ENCODE measurements at places on chromosomes 13 and 19.

- DNase-seq: peak; percentile 71
Measured at GRCh38 chr13:113667771-113668490, 912 bp downstream of the GRK1 start.

- DNase-seq: peak; percentile 78
Measured at GRCh38 chr19:3407556-3408516, 41.5 kb downstream of the NFIC start.

DNA sequence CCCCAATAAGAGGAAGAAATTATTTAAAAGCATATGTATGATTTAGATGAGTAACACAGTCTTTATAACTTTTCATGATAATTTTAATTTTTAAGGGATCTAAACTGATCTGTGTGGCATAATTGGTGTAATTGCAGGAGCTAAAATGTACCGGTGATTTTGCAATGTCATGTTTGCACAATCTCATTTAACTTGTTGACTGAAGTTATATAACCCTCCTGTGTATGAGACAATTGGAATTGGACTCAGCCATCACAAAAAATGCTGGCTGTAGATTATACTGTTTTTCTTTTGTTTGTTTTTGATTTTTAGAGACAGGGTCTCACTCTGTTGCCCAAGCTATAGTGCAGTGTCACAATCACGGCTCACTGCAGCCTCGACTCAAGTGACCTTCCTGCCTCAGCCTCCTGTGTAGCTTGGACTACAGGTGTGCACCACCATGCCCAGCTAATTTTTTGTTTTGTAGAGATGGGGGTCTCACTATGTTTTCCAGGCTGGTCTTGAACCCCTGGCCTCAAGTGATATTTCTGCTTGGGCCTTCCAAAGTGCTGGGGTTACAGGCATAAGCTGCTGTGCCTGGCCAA, 26.1 kb downstream of the FGF9 start:
- DNase-seq: no peak

- peak; percentile 96 for DNase-seq
Measured at GRCh38 chr19:47707135-47707925, 5.9 kb upstream of the EHD2 start.

- DNase-seq: no peak
Measured at GRCh38 chr13:108574856-108575255, 54.6 kb upstream of the MYO16 start.

DNA sequence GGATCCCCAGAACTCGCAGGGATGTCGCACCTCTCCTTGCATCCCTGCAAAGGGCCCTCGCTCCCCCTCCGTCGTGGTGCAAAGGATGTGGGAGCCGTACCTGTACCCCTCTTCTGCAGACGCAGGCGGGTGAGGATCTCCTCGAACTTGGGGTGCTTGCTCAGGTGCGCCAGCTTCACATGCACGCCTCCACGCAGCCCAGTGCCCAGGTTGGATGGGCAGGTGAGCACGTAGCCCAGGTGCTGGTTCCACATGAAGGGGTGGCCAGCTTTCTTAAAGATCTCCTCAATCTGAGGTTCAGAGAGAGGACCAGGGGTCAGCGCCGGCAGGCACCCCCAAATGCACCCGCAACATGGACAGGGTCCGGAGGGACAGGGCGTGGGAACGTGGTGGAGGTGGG, 15.3 kb downstream of the CKM start:
- peak; percentile 41 for DNase-seq

GRCh38 chr19:35031072-35031881, 1.0 kb downstream of the SCN1B start:
- peak; percentile 95 for DNase-seq

DNA sequence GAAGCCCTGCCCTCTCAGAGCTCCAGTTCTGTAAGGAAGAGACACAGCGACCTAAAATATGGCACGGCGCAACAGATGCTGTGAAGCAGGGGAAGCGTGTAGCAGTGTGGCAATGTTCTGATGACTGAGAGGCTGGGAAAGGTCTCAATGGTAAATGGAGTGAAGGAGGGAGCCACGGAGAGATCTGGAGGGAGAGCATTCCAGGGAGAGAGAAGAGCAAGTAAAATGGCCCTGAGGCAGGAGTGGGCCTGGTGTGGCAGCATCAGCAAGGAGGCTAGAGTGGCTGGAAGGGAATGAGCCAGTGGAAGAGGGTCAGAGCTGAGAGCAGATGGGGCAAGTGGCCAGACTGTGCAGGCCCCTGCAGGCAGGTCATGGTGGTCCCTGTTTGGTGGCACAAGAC, 16.4 kb downstream of the RCN3 start:
- DNase-seq: peak; percentile 59

GRCh38 chr19:39038098-39038497, 5.7 kb upstream of the FBXO27 start:
- DNase-seq: peak; percentile 84

DNA sequence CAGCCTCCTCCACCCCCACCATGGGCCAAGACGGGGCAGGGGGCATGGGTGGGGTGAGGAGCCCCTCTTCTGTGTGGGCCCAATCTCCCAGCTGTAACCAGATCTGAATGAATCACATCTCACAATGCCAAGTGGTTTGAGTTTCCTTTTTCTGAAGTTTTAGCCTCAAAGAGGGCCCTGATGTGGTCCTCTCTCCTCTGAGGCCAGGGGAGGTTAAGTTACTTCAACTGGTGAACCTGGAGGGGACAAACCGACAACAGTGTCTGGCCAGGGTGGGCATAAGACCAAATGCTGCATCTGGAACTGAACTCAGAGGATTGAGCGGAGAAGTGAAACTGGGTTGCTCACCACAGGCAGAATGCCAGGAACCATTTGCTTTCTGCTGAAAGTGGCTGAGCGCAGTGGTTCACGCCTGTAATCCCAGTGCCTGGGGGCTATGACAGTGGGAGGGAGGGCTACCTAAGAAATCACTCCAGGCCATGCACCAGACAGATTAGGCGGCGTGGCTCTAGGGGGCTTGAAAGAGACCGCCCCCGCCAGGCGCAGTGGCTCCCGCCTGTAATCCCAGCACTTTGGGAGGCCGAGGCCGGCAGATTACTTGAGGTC, 15.4 kb upstream of the IRGC start:
- DNase-seq: peak; percentile 87

GRCh38 chr19:10998045-10998533, 37.3 kb downstream of the SMARCA4 start:
- peak; percentile 59 for DNase-seq

DNA sequence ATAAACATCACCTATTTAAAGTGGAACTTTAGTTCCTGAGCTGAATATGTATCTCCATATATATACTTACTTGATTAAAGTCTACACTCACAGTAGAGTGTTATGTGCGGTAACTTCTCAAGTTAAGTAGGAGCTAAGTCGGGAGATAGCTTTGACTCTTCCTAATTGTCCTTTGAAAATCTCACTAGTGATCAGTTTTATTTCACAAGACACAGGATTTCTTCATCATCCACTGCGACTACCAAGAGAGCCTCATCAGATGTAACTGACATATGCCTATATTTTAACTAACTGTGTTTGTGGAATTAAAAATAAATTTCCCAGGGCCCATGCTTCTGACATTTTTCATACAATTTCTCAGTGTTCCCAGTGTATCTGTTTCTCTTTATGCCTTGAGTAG, 1664.0 kb downstream of the EFNB2 start:
- DNase-seq: no peak

GRCh38 chr19:19457671-19458070, 52.2 kb downstream of the GATAD2A start:
- DNase-seq: no peak

DNA sequence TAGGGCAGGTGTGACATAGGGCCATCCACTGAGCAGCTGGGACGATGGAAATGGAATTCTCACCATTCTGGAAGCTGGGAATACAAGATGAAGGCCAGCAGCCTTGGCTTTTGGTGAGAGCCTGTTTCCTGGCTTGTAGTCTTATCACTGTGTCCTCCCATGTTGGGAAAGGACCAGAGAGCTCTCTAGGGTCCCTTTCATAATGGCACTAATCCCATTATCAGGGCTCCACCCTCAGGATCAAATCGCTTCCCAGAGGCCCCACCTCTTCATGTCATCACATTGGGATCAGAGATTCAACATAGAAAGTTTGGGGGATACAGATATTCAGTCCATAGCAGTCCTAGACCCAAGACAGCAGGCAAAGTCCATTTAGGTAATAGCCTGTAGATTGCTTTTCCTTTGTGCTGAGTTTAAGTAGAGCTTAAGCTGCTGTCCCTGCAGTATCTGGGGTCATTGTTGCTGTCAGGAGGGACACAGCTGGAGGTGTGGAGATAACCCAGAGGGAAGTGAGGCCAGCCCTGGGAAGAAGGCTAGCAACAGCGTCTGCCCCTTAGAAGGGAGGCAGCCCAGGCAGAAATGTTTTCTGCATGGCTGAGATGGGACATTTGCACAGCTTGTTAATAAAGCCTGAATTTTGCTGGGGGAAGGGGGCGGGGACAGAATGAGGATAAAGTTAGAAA, 136.5 kb upstream of the GPR12 start:
- no peak for DNase-seq

DNA sequence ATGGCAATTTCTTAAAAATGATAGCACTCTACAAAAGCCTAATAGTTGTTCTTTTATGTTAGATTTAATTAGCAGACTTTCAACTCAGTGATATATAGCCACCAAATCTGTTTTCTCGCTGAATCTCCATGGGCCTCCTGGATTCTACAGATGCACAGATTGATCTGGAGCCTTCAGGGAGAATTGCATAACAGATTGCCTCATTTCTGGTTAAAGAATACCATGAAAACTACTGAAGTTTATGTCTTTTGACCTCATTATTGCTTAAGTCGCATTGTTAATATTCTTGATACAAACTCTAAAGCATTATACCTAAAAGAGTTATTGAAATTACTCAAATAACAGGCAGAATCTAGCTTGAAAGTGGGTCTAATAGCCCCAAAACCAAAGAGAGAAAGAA, 53.7 kb upstream of the PRR20A start:
- DNase-seq: no peak

- no peak for DNase-seq
Measured at GRCh38 chr13:26183416-26183815, 38.7 kb downstream of the RNF6 start.

GRCh38 chr19:4939466-4939865, 29.4 kb upstream of the KDM4B start:
- peak; percentile 3 for DNase-seq

DNA sequence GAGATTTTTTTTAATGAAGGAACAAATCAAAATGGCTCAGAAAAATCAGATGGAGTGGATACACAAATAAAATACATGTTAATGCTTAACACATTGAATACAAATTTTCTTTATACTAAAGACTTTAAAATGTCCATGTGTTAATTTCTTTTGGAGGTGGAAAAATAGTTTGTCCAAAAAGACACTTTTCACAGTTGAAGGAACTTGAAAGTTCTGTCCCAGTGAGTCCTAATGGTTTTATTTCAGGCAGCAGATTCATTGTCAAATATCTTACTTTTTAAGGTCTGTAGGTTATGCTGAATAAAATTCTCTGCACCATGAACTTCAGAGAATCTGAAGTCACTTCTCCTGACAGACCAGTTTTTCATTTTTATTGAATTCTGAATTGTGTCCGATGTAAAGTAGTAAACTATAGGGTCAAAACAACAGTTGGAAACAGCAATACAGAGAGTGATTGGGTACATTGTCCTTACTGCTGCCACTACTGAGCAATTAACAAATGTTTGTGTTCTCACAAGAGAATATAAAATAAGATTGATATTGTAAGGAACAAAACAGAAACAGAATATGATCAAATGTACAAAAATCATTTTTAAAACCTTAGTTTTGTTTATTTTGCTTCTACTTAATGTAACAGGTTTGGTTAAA, 1.6 kb downstream of the LPAR6 start:
- DNase-seq: no peak

- peak; percentile 67 for DNase-seq
Measured at GRCh38 chr13:49395451-49395865, 48.4 kb downstream of the CAB39L start.

- peak; percentile 65 for DNase-seq
Measured at GRCh38 chr19:54478677-54479266, 5.7 kb upstream of the CDC42EP5 start.

GRCh38 chr19:7795555-7796161, 32.6 kb downstream of the CLEC4M start:
- DNase-seq: no peak

DNA sequence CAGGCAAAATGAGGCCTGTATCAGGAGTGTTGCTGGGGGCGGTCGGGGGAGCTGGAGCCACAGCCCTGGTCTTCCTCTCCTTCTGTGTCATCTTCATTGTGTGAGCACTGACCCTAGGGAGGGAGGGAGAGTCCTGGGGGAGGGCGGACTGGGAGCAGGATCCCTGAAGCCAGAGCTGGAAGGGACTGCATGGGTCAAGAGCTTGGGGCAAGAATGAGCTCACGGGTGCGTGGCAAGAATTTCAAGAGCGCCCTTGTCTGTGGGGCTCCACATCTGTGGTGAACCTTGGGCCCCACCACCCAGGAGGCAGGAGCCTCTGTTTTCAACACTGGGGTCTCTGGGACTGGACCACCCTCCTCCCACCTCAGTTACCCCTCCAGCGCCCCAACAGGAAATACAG, 4.7 kb downstream of the SIGLEC7 start:
- no peak for DNase-seq

DNA sequence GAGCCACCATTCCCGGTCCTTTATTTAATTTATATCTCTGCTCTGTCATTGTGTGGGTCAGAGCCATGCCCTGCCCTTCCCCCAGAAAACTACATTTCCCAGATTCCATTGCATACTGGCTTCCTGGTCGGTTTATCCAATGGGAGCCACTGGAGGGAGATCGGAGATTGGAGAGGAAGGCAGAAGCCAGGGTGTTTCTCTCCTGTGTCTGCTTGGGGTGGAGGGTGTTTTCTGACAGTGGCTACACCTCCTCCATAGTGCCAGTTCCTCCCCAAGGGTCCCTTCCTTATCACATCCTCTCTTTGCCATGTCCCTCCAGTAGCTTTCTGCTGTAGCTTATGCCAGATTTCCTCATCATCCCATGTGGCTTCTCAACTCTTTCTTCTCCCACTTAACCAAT, 19.0 kb downstream of the OLFM2 start:
- peak; percentile 97 for DNase-seq

GRCh38 chr13:40235160-40235796, 431.2 kb downstream of the FOXO1 start:
- DNase-seq: no peak

- DNase-seq: peak; percentile 35
Measured at GRCh38 chr13:110536006-110536693, 25.4 kb downstream of the RAB20 start.

GRCh38 chr13:99258210-99258860, at the start of gene GPR18:
Gene GPR18, minus strand, starts transcription at chr13:99258379. Its CDS starts 2,507 bp downstream, at chr13:99255872.
- no peak for DNase-seq

DNA sequence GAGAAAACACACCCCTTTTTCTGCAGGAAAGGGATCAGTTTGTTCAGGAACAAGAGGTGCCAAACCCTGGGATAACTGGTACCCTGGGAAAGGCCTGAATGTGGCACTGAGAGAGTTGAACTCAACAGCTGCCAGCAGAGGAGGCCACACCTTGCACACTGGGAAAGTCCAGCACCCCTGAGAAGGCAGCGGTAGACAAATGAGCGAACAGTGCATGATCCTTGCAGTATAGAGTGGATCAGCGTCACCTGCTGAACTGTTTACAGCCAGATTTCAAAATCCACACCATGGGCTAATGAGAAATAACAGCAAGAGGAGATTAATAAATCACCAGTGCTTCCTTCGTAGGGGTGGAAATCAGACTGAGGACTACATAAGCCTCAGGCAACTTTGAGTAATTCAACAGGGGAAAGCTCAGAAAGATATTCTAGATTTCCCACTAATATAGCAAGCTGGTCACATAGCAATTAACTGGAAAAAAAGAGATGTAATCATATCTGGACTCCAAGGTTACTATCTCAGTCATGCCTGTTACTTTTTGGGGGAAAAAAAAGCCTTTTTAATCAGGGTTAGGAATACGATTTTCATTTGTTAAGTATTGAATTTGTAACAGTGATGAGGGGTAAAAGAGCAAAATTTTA, 52.0 kb downstream of the DCT start:
- no peak for DNase-seq

Data from osteoblast (primary cell).